GM10248 (cell line): ENCODE measurements at places on chromosomes 11 and 22.

DNA sequence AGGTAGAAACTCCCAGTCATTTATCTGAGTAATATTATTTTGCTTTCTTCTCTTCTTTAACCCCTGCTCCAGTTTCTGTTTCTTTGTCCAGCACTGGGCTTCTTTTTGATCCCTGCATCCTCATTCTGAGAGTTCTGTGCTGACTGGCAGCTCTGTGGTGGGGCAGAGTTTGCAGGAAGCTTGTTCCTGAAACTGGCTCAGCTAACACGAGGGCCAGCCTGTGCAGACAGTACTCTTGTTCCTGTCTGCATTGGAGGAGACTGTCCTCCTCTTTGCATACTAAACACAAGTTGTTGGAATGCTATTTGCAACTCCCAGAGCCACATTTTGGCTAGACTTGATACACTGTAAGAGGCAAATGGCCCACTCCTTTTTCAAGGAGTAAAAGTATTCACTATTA lies 93.1 kb upstream of the HORMAD2 start:
- DNase-seq = no peak

GRCh38 chr11:71140206-71140919 lies 112.0 kb downstream of the SHANK2 start:
- DNase-seq = no peak

DNA sequence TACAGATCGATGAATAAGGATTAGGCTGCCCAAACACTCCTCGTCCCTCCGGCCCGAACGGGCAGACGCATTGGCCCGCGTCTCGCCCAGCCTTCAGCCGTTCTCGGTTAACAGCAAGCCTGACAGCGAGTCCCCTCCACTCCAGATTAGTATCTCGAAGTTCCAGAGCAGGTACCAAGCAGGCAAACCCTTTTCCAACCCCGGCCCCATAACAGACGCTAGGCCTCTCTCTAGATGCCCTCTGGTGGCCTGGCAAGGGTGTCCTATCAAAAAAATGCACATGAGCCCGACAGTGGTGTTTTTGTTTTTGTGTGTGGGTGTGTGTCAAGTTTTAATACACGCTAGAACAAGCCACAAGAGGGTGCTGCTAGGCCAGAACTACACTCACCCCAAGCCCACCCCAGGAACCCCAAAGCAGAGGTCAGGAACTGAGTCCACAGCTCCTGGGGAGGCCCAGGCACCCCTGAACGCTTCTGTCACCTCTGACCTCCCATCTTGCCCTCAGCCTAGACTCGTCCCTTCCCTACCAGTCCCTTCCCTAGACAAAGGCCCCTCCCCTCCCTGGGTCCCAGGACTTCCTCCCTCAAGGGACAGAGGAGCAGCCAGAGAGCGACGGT lies 658 bp upstream of the ARFGAP2 start:
- DNase-seq = peak; percentile 84

DNA sequence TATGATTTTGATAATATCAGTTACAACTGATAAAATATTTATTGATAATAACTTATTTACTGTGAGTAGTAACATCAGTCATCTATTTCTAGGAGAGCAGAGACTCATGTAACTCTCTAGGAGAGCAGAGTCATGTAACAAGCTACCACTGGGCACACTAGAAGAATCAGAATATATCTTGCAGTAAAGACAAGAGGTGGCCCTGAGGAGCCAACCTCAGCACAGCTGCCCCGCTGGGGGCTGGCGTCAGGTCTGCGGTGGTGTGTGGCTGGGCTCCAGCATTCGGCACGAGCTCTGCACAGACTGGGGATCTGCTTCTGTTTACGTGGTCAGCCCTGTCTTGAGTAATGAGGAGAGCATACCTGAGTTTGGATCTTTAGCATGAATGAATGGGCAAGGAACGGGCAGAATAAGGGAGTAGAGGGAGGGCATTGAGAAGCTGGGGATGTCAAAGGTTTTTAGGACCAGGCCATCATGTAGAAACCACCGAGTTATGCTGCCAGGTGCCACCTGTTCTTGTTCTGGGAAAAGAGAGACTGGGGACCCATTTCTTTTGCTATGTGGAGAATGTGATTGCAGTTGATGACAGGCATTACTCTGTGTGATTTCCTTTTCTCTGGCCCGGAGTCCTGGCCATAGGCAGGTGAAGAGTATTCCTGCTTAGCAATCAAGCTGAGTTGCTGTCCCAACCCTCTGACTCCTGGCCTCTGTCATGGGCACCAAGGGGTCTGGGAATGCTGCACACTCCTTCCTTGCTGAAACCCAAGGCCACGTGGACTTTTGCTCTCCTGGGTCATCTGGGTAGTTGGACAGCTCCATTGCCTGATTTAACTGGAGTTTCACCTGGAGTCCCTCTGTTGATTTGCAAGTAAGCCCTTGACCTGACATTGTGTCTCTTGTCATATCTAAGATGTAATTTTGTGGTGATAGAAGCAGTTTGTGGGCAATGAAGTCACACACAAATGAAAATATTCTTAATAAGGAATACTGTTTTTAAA lies 50.9 kb upstream of the HEPHL1 start:
- DNase-seq = no peak

GRCh38 chr22:46251266-46251665 lies 1.2 kb upstream of the CDPF1 start:
- no peak for DNase-seq

DNA sequence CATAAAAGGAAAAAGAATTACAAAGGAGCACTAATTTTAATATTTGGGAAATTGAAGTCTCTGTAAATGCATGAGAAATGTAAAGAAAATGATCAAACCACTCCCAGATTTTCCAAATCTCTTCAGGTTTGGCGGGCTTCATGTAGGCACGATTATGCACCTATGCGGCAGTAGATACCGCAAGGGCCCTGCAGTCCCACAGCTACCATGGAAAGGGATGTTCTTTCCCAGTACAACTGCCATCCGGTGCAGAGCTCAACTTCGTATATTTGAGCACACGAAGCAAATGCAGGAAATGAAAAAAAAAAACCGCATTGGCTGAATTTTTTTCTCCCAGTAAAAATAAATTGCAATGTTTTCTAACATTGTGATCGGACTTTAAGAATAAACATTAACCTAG lies 1.4 kb downstream of the SLC17A6 start:
- DNase-seq = no peak

- no peak for DNase-seq
These were observed 120.2 kb upstream of the SNX19 start for GRCh38 chr11:131036514-131036913.

GRCh38 chr11:31810779-31811647 lies at the start of gene PAX6:
PAX6 (minus strand) TSS chr11:31811322; CDS start chr11:31806411, 4,911 bp downstream.
- DNase-seq = peak; percentile 72

- no peak for DNase-seq
These were observed 15.9 kb downstream of the GALNT18 start for GRCh38 chr11:11605821-11606450.

- DNase-seq = no peak
These were observed 46.4 kb upstream of the SC5D start for GRCh38 chr11:121246021-121246768.

DNA sequence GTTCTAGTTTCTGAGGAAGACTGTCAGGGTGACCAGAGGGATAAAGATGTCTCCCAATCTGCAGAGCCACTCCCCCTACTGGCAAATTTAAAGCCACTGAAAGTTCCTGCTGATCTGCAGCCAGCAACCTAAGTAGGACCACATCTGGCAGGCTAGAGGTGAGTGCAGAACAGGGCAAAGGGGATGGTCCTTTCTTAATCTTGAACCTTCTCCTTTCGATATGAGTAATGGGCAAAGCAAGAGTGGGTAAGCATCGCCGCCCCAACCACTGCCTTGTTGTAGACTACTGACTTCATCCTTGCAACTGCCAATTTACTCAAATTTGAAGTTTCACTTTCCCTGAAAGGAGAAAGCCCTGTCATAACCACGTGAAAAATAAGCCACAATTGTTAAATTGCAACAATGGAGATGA lies 30.7 kb downstream of the SCUBE2 start:
- peak; percentile 80 for DNase-seq

DNA sequence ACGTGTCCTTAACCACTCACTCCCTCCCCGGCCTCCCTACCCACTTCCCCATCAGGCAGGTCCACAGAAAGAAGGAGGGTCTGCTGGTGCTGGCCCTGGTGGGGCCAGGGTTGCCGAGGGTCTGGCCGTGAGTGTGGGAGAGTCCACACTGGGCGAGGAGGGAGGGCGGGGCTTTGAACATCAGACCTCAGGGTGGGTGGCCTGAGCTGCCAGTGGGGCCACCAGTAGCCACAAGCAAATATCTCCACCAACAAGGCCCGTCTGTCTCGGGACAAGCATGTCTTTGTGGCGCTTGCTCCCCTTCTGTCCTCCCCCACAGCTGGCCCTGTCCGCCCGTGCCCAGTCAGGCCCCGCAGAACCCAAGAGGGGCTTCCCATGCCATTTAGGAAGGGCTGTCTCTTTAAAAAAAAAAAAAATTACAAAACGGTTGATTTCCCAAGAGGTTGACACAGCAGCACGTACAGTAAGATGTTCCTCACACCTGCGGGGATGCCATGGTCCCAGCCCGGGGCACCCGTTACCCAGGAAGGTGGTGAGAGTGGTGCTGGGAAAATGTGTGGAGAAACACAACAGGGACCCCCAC lies 17.7 kb upstream of the TALDO1 start:
- DNase-seq = no peak

DNA sequence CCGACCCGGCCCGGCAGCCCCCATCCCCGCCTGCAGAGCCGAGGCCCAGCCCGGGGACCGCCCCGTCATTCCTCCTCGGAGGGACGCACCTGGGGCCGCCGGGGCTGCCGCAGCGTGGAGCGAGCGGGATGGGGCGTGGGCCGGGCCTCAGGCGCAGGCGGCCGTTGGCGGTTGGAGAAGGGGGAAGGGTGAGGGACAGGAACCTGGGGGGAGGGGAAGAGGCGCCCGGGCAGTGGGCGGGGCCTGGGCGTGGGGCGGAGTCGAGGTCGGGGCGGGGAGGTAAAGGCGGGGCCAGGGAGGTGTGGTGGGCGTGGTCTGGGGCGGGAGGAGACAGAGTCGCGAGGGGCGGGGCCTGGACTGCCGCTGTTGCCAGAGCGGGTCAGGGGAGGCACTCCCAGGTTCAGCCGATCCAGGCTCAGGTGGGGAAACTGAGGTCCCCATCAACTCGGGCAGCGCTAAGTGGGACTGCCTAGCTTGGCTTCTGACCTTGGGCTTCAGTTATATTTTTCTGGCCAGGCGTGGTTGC lies at the start of gene TESMIN:
TSS of gene TESMIN (minus strand) at position 190 of the 526 bp plus-strand sequence. CDS start 860 bp downstream, outside the sequence.
- DNase-seq = peak; percentile 98

DNA sequence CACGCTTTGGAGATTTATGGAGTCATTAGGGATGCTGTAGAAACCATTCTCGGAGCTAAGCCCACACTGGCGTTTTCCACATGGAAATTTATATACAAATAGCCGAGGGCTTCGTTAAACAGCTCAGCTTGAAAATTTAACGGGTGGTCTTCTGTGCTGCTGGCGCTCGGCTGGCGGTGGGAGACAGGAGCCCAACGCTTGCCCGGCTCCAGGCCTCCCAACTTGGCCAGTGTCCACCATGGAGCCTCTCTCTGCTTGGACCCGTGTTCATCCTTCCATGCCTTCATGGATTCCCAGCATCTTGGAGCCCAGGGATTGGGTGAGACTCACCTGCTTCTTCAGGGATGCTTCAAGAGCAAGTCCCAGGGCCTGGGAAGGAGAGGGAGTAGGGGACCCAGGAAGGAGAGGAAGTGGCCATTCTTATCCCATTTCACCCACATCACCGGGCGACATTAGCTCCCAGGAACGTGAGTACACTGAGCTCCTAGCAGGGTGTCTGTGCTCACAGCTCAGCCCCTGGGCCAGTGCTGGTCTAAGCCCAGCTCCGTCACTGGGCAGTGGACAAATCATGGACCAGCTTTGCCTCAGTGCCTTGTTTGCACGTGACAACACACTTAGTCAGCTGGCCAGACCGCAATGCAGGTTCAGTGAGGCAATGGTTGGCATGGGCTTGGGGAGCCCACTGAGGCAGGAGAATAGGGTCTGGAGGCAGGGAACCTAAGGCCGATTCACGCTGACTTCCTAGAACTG lies 944.3 kb downstream of the BRD1 start:
- no peak for DNase-seq

DNA sequence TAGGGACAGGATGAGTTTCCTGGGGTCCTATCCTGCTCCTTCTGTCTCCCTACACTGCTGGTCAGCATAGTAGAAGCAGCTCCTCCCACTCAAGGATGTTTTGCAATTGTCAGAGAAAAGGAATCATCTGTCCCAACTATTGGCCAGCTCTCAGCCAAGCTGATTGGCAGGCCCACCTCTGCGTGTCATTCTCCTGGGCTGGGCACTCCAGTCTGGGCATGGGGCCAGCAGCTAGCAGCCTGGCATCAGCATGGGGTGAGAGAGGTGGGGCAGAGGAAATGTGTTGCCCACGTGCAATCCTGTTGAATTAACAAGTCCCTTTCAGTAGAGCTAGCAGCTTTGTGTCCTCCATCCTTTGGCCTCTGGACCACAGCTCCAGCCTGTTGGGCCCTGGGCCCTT lies 14.1 kb downstream of the ANKK1 start:
- no peak for DNase-seq

DNA sequence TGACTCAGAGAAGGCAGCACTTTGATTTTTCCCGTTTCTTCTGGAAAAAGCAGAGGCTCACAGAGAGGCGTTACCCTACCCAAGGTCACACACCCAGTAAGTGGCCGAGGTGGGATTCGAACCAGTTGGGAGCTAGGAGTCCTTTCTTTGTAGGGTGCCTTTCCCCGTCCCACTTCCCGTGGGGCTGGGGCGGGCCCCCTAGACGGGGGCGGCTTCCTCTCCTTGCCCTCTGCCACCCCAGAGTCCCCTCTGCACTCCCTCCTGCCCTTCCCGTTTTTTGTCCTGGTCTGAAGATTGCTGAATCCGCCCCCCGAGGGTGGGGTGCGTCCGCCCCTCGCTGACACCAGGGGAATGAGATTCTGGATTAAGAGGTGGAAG lies 747 bp downstream of the TPCN2 start:
- no peak for DNase-seq

DNA sequence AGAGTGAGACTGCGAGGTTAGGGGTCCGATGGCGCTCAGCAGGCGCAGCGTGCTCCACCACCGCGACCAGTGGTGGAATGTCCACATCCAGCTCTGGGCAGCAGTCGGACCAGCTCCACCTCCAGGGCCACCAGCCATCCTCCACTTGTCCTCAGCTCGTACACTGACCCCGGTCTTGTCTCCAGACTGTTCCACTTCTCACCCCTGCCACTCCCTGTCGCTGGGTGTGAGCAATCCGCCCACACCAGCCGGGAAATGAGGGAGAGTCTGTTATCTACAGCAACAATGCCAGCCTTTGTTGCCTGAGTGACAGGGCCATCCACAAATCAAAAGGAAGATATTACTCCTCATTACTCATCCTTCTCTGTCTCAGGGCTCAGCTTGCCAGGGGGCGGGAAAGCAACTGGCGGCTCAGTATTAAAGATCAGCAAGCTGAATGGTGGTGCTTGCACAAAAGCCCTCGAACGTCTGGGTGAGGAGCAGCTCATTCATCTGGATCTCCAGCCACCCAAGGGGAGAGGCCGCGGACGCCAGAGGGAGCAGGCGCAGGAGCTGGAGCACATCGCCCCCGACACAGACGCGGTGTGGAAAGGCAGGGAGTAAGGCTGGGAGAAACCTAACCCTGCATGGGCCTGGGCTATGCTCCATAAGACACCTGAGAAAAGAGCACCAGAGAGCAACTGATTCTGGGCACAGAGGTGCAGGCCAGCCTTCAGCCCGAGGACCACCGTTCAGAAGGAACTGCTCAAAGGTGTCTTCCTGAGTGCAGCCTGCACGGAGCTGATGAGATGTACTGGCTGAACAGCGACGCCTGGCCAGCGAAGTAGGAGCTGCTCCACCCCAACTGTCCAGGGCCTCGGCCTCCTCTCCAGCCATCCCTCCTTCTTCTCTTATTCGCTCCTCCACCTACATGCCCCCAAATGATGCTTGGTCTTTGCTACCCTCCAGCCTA lies 21.9 kb downstream of the IGSF9B start:
- DNase-seq = no peak
